ENCODE measurements at places on chromosomes 13 and 19.

DNA sequence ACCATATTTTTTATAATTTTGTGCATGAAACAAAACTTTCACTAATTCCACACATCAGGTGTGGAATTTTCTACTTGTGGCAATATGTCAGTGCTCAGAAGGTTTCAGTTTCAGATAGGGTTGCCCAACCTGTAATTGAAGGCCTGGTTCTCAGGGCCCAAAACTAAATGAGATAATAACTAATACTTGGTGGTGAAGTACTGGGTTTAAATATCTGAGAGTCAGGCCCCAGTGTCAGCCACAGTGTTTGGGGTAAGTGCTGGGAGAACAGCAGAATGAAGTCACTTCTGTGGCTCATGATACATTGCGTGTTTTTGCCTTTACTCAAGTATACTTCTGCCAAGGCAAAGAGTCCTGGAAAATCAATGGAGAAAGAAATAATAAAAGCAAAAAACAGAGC is 5.6 kb downstream of the SAFB start:
- no peak for DNase-seq

- no peak for DNase-seq
Observed at GRCh38 chr19:57288373-57288772, 8.1 kb downstream of the ZNF460 start.

DNA sequence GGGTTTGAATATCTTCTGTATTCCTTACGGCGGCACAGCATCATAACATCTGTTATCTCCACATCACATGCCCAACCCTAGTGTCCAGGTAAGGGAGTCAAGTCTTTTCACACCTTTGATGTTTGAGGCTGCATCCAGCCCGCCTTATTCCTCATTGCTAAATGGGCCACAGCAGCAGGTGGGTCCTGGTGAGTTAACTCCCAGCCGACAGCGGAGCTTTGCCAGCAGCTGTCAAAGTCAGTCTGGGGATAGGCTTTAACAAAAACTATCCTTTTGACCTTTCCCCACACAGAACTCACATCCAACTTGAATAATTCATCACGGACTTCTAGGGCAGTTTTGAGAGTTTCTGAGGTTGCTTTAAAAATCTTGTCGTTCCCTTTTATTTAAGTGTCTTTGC is 235.1 kb downstream of the DLEU7 start:
- DNase-seq = no peak

DNA sequence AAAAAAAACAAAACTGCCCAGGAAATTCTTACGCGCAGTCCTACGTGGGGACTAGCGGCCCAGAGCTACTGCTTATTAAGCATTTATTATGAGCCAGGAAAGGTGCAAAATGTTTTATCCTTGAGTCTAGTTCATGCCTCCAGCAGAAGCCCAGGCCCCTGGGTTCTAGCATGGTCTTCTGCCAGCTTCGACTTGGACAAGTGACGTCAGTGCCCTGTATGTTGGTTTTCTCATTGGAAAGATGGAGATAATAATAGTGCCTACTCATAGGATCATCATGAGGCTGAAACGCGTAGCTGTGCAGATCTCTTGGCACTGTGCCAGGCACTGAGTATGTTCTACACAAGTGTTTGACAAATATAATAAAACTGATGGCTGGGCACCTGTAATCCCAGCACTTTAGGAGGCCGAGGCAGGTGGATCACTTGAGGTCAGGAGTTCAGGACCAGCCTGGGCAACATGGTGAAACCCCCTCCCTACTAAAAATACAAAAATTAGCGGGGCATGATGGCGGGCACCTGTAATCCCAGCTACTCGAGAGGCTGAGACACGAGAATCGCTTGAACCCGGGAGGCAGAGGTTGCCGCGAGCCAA is 12.4 kb upstream of the SULT2B1 start:
- no peak for DNase-seq

DNA sequence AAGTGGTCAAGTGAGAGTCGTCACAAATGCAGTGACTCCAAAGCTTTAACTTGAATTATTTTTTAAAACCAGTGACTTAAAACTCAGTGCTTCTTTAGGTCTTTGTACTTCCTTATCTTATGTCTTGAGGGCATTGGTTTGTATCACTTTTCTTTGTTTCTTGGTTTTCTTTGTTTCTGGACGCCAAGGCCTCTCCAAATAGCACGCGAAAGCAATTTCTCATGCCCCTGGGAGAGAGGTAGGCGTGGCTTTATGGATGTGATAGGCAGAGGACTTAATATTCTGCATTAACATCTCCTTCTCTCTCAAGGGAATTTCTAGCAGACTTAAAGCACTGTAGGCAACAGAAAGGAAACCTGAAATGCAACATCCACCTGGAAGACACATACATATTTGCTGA is 20.6 kb downstream of the UBE2L5 start:
- DNase-seq = peak; percentile 38

GRCh38 chr19:51252306-51253079 is 1.6 kb downstream of the SIGLECL1 start:
- no peak for DNase-seq

- DNase-seq = no peak
Observed at GRCh38 chr19:5360003-5360780, 19.6 kb upstream of the PTPRS start.

- no peak for DNase-seq
Observed at GRCh38 chr13:50222569-50223332, 207.5 kb downstream of the KCNRG start.

GRCh38 chr13:89239361-89240127 is 1568.4 kb downstream of the SLITRK5 start:
- DNase-seq = no peak

- DNase-seq = no peak
Observed at GRCh38 chr19:58557221-58558065, 968 bp downstream of the UBE2M start.

DNA sequence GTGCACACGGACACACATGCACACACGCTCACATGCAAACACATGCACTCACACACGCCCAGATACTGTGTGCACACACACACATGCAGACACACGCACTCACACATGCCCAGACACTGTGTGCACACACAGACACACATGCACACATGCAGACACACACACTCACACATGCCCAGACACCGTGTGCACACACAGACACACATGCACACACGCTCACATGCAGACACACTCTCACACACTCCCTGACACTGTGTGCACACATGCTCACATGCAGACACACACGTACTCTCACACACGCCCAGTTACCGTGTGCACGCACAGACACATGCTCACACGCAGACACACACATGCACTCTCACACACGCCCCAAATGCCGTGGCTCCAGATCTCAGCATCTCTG is 137.2 kb upstream of the MCF2L start:
- no peak for DNase-seq

DNA sequence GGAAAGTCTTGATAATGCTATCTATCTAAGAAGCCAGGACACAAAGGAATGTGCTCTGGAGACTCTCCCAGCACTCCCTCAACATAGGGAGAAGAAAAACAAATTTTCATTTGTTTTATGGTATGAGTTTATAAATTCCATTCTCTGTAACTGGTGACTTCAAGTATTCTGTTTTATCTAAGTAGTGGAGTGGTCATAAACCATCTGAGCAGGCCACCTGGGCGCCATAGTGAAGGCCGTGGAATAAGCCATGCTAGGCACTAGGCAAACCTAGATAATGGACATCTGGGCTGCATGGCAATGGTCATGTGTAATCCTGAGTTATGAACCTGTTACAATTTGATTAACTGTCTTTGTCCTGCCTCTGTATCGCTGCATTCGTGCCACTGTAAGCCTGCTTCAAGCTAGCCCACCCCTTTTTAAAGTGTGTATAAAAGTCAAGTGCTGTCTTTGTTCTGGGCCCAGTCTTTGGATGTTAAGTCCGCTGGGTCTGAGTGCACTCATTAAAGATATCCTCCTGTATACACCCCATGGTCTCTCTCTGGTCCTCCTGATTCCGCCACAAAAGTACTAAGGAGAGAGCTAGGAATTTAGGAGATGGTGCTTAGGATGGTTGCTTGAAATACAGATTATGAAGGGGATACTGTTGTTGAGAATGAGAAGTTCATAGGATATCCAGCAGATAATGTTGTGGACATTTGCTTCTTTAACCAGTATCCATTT is 13.2 kb downstream of the GTF2F2 start:
- DNase-seq = peak; percentile 31

- no peak for DNase-seq
Observed at GRCh38 chr13:84940798-84941197, 858.4 kb downstream of the SLITRK6 start.

DNA sequence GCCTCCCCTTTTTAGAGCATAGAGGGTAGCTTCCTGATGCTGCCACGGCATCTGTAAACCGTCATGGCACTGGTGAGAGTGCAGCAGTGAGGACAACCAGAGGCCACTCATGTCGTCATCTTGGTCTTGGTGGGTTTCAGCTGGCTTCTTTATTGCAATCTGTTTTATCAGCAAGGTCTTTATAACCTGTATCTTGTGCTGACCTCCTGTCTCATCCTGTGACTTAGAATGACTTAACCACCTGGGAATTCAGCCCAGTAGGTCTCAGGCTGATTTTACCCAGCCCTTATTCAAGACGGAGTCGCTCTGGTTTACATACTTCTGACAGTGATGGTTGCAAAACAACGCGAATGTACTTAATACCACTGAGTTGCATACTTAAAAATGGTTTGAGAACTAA is 14.4 kb upstream of the FBN3 start:
- DNase-seq = no peak

Measured in ELF-1 (cell line).